Hematopoietic multipotent progenitor cell treated with erythropoietin and hydrocortisone succinate and interleukin-3 and kit ligand, for 4 days (in vitro differentiated cells): ENCODE measurements at places on chromosomes 1 and 21.
A peak's percentile ranks its signal among the peaks of the same experiment; 100 is the strongest.

GRCh38 chr1:30412241-30413110, 310.9 kb downstream of the MATN1 start:
- no peak for DNase-seq

DNA sequence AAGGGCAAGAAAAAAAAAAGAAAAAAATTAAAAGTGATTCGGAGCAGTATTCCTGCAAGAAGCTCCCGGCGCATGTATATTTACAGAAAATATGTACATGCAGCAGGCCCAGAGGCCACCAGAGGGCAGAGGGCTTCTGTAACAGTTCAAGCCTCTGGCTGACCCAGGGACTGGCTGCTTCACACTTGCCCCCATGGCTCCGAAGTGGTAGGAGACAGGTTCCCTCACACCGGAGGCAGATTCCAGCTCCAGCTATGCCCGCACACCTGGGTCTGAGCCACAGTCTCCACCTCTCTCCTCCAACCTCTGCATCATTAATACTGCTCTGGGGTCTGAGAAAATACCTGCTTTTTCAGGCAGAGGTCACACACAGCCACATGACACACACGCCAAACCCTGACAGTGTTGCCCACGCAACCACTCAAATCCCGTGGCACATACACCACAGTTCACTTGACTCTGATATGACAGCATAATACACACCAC, 2.2 kb upstream of the ARHGAP30 start:
- peak; percentile 88 for DNase-seq

- DNase-seq: no peak
These were observed 40.6 kb downstream of the LHX4 start for GRCh38 chr1:180270530-180271271.

- no peak for DNase-seq
These were observed 158.3 kb downstream of the COL24A1 start for GRCh38 chr1:85998105-85998855.

DNA sequence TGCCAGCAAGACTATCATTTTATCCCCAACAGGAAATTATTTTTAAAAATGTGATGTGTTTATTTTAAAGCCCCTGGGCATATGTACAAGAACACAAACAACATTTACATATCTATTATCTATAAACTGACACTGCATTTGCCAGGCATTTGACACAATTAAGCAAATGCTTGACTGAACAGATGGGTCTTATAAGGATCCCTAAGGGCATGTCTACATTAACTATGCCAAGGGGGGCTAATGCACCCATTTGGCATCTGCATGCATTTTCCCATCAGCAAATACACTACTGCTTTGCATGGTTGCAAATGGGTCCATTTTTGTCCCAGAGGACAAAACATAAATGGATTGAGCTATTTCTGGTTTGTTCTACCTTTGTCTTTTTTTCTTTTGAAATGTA, 884.8 kb upstream of the B3GALT2 start:
- DNase-seq: no peak

DNA sequence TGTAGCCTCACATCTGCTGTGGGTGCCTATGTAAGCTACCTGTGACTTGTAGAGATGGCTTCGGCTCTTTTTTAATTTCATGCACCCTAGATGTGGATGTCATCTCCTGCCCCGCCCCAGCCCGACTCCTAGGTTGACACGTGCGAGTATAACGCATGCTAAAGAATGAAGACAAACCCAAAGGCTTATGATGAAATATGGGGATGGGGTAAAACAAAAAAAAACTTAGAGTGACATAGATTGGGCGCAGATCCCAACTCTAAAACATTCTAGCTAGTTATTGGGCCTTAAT, 613 bp upstream of the ERO1B start:
- DNase-seq: peak; percentile 68

DNA sequence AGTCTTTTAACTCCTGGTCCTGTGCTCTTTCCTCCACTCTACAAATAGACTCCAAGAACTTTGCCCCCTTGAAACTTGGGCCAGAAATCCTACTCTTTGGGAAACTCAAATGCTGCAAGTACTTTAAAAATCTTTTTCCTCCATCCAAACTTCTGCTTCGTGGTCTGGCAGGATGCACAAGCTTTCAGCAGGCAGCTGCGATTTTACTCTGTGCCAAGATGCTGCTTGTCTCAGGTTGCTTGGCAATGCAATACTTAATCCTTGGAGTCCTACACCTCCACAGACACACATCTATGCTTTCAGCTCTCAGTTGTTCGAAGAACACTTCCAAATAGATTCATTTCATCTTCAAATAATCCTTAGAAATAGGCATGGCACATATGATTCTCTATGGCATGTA, 435.3 kb upstream of the USP24 start:
- DNase-seq: no peak

- no peak for DNase-seq
These were observed 92.5 kb upstream of the KRTAP19-8 start for GRCh38 chr21:31130821-31131220.

DNA sequence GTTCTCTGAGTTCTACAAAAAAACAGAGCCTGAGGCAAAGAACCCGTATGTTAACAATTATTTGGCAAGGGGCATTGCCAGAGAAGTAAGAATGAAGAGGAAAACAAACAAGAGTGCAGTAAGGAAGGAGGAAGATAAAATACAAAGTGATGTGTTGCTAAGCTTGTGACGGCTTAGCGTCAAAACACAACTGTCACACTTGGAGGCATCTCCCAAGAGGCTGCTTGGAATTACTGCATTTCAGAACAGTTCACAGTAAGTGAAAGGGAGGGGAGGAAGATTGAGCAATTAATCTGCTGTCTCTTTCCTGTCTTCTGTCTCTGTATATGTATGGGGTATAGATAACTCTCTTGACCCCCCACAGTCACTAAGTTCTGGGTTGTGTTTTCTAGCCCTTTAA, 1017.0 kb upstream of the TMPRSS15 start:
- DNase-seq: no peak
